ENCODE measurements at places on chromosomes 5 and 9.
A peak's percentile ranks its signal among the peaks of the same experiment; 100 is the strongest.

DNA sequence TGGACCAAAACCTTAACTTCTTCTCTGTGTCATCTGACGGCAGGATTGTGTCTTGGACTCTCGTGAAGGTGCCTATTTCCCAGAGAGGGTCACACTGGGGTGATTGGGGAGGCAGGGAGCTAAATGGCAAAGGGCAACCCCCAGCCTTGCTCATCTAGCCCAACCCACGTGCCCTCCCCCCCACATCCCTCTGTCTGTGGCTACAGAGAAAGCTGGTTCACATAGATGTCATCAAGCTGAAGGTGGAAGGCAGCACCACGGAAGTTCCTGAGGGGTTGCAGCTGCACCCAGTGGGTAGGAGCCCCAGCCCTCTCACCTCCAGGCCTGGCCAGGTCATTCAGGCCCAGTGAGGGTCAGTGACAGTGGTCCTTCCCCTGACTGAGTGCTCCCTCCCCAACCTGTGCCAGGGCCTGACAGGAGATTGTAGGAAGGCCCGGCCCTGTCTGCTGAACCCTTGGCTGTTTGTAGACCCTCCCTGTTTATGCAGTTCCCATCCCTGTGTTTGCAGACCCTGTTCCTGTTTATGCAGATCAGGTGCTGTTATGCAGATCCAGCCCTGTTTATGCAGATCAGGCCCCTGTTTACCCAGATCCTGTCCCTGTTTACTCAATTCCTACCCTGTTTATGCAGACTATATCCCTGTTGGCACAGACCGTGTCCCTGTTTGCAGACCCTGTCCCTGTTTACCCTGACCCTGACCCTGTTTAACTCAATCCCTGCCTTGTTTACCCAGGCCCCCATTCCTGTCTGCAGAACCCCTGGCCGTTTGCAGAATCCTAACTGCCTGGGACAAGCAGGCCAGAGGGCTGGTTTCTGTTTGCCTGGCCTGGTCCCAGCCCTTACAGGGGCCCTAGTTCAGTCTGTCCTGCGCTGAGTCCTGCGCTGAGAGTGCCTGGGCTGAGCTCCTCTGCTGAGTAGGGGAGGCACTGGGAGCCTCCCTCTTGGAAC is 10.4 kb downstream of the ENHO start:
- no peak overlapping the region for H3K27ac ChIP-seq
- H3K4me1 ChIP-seq = no peaks in the 10 kb centered on the region
- no peak overlapping the region for H3K4me3 ChIP-seq
- no peaks in the 10 kb centered on the region for H3K27me3 ChIP-seq
- no peak for DNase-seq

GRCh38 chr9:97563458-97564135 is 62.1 kb downstream of the TMOD1 start:
- no peak overlapping the region for H3K27ac ChIP-seq
- H3K36me3 ChIP-seq = no peaks in the 10 kb centered on the region
- no peak for DNase-seq
- H3K4me1 ChIP-seq = peaks cover 9% of the 10 kb centered on the region
- no peak overlapping the region for H3K4me3 ChIP-seq
- peaks cover 32% of the 10 kb centered on the region for H3K27me3 ChIP-seq

DNA sequence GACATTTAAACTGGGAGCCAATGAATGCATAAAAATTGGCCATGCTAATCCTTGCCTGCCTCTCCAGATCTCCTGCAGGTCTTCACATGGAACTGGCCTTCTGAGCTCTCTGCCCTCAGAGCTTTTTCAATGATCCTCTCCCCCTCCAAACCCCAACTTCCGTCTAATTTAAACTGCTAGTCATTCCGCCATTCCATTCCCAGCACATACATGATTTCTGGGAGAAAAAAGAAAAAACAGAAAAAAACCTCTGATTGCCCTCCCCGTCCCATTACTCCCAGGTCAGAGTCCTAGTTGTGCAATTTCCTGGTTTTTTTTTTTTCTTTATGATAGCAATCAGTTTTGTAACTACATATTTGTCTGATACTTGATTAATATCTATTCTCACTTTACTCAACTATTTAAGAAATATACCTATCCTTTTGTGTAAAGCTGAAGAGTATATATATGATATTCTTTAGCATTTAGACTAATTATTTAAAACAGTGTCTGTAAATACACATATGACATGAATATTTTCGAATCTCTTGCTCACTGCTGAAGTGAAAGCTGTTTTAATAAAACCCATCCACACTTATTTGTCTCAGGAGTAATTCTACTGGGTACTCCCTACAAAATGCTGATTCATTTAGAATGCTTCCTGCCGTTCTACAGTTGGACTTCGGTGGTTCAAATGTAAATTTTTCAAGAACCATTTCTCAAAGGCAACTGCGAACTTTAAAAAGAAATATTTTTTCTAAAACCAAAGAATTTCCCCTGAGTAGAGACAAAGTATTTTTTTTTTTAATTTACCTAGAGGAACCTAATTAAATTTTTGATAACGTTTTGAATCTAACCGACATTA is 1.6 kb downstream of the HINT1 start:
- H3K27me3 ChIP-seq = no peaks in the 10 kb centered on the region
- DNase-seq = no peak
- peaks cover 38% of the 10 kb centered on the region for H3K36me3 ChIP-seq
- H3K27ac ChIP-seq = peak overlapping the region; percentile 98
- H3K4me3 ChIP-seq = peak overlapping the region; percentile 96
- H3K4me1 ChIP-seq = peaks cover 48% of the 10 kb centered on the region

DNA sequence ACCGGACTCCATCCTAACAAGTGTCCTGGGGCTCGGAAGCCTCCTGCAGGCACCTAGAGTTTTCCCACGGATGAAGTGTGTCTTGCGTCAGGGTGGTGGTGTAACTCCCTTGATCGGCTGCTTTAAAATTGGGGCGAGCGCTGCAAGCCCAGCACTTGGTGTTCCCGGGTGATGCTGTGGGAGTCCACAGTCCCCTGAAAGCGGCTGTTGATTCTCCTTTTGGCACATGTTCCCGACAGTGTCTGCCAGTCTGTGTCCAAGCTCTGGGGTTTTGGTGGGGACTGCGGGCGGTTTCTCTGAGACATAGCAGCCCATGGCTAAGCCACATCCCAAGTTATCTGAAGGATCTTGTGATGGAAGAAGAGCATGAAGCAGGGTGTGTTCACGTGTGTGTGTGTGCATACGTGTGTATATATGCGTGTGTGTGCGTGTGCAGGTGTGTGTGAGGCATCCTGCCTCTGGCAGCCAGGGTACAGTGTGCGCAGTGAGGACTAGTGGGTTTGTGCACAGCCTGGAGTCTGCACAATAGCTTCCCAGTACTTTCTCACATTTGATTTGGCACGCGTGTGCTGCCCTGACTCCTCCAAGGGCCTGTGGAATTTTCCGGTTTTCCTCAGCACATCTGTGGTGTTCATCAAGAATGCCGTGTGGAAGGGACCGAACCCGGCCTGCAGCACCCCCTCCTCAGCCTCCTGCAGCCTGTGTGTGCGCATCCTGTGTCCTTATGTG is 16.9 kb downstream of the SLC25A48 start:
- DNase-seq = no peak
- peaks cover 11% of the 10 kb centered on the region for H3K27me3 ChIP-seq
- no peaks in the 10 kb centered on the region for H3K4me1 ChIP-seq
- no peaks in the 10 kb centered on the region for H3K36me3 ChIP-seq
- H3K27ac ChIP-seq = no peak overlapping the region
- no peak overlapping the region for H3K4me3 ChIP-seq

GRCh38 chr9:27584931-27585330 is 11.7 kb upstream of the C9orf72 start:
- no peak overlapping the region for H3K4me3 ChIP-seq
- no peak overlapping the region for H3K27ac ChIP-seq
- DNase-seq = no peak
- H3K27me3 ChIP-seq = peaks cover 30% of the 10 kb centered on the region
- no peaks in the 10 kb centered on the region for H3K4me1 ChIP-seq

DNA sequence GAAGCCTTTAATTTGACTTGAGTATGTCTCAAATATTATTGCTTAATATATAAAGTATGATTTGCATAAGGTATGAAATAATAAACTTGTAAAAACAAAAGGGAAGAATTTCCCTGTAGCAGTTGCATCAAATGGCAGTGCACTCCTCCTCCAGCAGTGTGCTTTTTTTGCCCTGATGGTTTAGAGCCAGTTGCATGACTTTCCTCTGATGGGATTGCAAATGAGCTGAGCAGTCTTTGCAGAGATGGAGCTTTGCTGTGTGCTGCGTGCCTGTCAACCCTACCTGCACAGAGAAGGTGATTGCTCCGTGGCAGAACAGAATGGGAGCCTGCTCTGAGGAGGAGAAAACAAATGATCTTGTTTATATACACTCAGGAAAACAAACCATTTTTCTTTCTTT is 22.7 kb upstream of the CATSPER3 start:
- H3K27ac ChIP-seq = no peak overlapping the region
- H3K36me3 ChIP-seq = no peaks in the 10 kb centered on the region
- DNase-seq = no peak
- H3K4me3 ChIP-seq = no peak overlapping the region

DNA sequence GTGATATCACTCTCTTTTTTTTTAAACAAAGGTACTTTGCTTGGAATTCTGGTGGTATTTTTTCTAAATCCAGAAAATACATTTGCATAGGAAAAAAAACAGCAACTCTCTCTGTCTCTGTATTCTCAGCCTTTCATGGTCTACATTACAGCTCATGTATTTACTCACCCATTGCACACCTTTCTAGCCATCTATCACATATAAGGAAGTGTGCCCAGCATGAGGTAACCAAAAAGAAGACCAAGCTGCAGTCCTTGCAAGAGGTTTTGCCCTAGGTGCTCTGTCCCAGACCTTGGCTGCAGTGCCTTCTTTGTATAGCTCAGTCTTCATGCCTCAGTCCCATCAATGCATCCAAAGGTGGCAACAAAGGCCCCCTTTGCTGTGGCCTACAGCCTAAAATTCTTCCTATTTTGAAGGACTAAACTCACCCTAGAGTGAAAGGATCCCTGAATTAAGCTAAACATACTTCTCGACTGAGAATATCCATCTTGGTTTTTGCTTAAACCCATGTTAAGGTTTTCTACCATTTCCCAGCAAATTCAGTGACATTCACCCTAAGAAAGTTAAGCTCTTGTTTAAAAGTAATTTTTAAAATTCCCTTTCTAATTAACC is 446.4 kb downstream of the KIF4B start:
- H3K36me3 ChIP-seq = no peaks in the 10 kb centered on the region
- no peak for DNase-seq
- H3K4me3 ChIP-seq = no peak overlapping the region
- no peak overlapping the region for H3K27ac ChIP-seq
- H3K27me3 ChIP-seq = no peaks in the 10 kb centered on the region
- H3K4me1 ChIP-seq = no peaks in the 10 kb centered on the region

DNA sequence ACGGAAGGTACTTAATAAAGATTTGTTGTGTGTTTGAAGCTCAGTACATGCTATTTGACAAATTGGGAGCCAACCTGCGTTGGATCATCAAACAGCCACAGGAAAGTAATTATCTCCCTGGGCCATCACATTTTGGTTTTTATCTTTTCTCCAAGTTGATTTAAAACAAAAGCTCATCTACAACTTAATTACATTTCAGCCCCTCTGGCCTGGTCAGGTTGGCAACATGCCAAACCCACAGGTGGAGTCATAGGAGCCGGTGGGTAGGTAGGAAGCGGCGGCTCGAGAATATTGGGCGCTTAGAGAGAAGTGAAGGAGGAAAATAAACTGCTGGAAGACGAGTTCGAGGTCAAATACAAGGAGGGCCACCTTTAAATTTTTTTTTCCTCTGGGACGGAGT is 64.9 kb upstream of the FANCC start:
- H3K4me1 ChIP-seq = no peaks in the 10 kb centered on the region

DNA sequence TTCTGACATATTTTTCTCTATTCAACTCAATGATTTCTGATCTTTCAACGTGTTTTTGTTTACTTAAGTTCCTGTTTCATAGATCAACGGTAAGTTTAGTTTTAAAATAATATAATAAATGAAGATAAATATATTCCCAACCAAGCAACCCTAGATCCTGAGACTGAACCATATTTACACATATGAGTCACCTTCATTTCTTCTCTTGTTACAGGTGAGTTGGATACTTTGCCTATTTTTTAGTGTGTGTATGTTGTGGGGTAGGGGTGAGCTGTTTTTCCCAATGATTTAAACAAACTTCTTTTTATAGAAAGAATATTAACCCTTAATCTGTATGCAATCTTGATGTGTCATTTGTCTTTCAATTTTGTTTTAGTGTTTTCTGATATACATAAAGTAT is 186.9 kb downstream of the MCTP1 start:
- no peaks in the 10 kb centered on the region for H3K36me3 ChIP-seq
- no peaks in the 10 kb centered on the region for H3K27me3 ChIP-seq
- DNase-seq = no peak
- no peak overlapping the region for H3K27ac ChIP-seq
- H3K4me3 ChIP-seq = no peak overlapping the region
- no peaks in the 10 kb centered on the region for H3K4me1 ChIP-seq

DNA sequence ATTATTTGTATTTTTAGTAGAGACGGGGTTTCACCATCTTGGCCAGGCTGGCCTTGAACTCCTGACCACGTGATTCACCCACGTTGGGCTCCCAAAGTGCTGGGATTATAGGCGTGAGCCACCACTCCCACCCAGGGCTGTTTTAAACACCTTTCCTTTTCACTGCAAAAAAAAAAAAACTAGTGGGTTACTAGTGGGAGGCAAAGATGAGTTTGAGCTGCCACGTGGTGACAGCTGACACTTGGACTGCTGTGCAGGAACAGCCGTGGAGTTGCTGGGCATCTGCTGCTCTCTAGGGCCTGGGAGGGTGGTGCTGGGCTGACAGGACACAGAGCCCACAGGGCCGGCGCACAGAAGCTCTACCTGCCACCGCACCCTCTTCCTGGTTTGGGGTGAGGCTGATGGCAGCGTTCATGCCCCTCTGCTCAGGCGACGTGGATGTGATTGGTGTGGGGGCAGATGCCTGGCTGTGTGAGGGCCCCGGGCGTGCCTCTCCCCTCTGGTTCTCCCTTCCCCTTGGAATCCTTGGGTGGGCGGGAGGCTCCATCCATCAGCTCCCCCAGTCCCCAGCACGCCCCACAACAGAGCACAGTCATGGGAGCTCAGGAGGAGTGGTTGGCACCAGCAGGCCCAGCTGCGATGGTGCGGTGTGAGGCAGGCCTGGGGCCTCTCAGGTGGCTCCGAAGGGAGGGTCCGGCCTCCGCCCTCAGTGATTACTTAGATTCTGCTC is 16.9 kb downstream of the RABL6 start:
- H3K27me3 ChIP-seq = no peaks in the 10 kb centered on the region
- H3K4me3 ChIP-seq = no peak overlapping the region
- DNase-seq = no peak

DNA sequence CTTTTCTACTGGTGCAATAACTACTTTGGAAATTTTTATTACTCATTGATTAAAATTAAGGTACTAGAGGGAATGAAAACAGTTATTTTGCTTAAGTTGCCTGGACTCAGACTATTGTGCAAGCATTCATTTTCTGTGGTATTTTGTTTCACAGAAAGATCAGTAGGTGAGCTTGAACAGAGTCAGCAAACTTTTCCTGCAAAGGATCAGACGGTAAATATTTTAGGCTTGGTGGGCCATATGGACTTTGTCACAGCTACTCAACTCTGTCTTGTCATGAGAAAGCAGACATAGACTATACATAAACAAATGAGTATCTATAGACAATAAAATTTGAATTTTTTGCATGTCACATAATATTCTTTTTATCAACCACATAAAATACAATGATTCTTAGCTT is 1036.4 kb downstream of the NR2F1-AS1 start:
- no peaks in the 10 kb centered on the region for H3K4me1 ChIP-seq
- no peaks in the 10 kb centered on the region for H3K36me3 ChIP-seq
- no peaks in the 10 kb centered on the region for H3K27me3 ChIP-seq
- DNase-seq = no peak
- H3K4me3 ChIP-seq = no peak overlapping the region
- H3K27ac ChIP-seq = no peak overlapping the region

- H3K4me1 ChIP-seq = peaks cover 31% of the 10 kb centered on the region
- H3K27ac ChIP-seq = no peak overlapping the region
- H3K27me3 ChIP-seq = no peaks in the 10 kb centered on the region
These were observed 88.8 kb downstream of the TLE4 start for GRCh38 chr9:79660615-79661014.

Measured in activated T-cell treated with anti-CD3 and anti-CD28 coated beads, Interleukin-2, amount 50 U/mL, for 72 hours (primary cell).